ENCODE measurements at places on chromosomes 12 and 14.

DNA sequence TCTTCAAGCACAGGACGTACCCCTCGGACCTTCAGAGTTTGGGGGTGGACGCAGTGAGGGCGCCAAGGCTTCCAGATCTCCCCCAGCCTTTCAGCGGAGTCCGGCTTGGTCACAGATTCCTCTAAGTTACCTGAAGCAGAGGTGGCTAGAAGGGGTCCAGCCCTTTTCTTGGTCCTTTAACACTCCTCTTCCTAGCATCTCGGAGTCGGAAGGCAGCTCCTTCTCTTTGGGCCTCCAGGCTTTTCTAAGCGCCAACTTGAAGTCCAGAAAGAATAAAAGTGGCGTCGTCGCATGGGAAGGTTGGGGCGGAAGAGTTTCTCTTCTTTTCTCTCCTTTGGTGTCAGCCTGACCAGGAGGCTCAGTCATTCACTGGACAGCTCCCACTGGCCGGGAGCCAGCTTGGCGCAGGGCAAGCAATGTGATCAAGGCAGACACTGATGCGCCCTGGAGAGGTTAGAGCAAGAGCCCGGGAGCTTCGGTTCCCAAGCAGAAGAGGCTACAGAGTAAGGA lies 9.6 kb downstream of the OR6S1 start:
- DNase-seq: no peak

DNA sequence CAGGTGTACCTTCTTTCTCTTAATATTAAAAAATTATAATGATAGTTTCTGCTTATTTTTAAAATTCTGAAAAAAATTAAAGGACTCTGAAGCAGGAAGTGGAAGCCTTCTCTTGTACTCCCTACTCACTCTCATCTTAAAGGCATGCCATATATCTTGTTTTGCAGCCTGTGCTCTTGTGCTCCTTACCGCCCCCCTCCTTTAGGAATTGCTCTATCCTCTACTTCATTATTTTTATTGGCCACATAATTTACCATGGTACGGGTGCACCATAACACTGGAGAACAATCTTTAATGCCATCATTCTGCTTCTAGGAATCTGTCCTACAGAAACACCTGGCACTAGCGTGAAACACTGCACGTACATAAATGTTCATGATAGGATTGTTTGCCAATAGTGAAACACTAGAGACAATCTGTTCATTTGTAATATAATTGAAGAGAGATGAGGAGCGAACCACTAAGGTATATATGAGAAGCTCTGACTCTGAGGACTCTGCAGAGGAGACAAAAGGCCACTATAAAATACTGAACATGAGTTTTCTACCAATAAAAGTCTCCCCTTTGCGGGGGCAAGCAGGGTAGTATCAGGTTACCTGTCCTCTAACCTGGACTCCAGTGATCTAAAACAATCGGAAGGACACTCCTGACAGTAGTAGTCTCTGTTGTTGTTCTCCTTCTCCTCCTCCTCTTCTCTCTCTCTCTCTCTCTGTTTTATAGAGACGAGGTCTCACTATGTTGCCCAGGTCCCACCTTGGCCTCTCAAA lies 6.3 kb upstream of the NYNRIN start:
- no peak for DNase-seq

GRCh38 chr14:103519043-103519836 lies 3.4 kb downstream of the CKB start:
- DNase-seq: no peak

DNA sequence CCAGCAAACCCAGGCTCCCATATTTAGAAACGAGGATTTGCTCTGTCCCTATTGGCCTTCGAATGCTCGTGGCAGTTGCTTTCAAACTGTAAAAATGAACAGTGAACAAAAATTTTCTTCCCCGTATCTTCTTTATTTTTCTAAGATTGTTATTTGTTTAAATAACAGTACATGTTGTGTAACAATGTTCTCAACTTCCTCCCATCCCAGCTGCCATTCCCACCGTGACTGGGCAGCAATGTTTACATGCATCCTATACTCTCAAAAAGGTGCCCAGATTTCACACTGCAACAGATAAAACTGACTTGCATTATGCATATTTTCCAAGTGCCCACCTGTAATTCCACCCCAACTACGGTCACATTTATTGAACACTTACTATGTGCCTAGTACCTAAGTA lies 12.8 kb downstream of the VCPKMT start:
- no peak for DNase-seq

DNA sequence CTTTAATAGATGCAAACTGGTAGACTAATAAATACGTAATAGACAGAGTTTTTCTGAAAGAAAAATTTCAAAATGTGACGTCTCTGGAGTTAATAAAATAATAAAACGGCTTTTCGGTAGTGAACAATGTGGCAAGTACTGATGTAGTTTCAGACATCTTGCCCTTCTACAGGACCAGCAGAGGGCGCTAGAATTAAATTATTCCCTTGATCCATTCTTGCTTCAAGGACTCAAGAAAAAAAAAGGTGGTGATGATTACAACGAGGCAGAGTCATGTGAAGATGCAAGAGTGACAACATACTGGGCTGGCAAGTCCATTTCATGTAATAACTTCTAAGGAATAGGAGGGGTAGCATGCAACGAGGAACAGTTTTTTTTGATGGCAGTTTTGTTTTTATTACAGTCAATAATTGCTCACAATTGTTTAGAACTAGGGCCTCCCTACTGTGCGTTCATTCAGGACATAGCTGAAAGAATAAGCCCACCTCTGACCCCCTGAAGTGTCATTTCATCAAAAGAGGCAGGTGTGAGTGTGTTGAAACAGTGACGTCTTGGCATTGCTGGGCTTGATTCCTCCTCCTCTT lies 101.0 kb upstream of the GZMB start:
- DNase-seq: no peak

- no peak for DNase-seq
These were observed 146.8 kb upstream of the RASSF8 start for GRCh38 chr12:25811656-25812126.

- DNase-seq: no peak
These were observed 18.2 kb downstream of the FAM222A start for GRCh38 chr12:109731806-109732205.

- DNase-seq: no peak
These were observed 179.1 kb downstream of the DPF3 start for GRCh38 chr14:72714871-72715214.
